Cerebellar nuclear complex (tissue), 1 donor: ENCODE measurements at places on chromosomes 6 and 20.

- no peak for DNase-seq
Observed at GRCh38 chr6:145532361-145532760, 203.0 kb downstream of the EPM2A start.

DNA sequence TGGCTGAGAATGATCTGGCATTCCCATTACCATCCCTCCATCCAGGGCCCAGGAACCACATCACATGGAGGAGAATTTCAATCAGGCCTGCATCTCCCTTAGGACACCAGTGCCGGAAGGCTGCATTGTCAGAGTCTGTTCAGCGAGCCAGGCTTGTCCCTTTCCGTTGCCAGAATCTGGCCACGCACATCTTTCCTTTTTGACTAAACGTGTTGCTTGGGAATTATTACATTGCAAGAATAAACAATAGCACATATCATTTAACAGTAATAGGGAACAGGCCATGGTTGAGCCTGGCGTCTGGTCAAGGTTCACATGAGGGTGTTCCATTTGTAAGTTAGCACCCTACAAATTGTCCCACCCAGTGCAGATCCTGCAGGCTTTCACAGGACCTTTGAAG is 42.8 kb downstream of the SOBP start:
- DNase-seq: no peak

DNA sequence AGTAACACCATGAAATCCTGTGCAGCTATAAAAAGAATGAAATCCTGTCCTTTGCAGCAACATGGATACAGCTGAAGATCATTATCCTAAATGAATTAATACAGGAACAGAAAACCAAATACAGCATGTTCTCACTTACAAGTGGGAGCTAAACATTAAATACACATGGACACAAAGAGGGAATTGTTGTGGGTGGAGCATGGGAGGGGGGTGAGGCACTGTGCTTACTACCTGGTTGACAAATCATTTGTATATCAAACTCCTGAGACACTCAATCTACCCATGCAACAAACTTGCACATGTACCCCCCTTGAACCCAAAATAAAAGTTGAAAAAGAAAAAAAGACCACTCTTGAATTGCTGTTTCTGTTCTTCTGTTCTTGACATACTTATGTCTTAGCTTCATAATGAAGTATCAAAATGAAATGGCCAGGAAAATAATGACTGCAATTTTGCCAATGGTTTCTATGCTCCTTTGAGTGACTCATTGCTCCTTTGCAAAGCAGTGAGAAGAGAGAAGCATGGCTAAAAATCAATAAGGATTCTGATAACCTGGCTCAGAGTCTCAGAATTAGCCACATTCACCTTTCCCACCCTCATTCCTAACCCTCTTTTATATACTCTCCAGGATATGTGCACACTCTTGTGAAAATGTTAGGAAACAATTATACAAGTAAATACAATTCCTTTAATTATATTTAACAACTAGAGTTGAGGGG is 71.0 kb downstream of the CYP39A1 start:
- no peak for DNase-seq

DNA sequence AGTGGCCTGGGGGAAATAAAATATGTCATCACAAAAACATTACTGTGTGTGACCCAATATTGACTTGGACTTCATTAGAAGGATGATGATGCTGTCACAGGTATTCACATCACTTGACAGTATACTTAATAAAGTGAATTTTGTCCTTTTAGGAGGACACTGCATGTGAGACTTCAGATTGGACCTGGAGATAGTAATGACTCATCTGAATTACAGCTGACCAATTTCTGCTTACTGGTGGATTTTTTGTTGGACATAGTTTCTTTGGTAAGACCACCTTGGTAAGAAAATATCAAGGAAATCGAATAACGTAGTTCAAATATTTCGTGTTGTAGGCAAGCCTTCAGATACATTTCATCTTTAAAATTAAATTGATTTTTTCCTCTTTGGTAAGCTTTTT is 57.1 kb downstream of the DOP1A start:
- no peak for DNase-seq

GRCh38 chr6:52389264-52389625 is 27.3 kb downstream of the PAQR8 start:
- DNase-seq: no peak

DNA sequence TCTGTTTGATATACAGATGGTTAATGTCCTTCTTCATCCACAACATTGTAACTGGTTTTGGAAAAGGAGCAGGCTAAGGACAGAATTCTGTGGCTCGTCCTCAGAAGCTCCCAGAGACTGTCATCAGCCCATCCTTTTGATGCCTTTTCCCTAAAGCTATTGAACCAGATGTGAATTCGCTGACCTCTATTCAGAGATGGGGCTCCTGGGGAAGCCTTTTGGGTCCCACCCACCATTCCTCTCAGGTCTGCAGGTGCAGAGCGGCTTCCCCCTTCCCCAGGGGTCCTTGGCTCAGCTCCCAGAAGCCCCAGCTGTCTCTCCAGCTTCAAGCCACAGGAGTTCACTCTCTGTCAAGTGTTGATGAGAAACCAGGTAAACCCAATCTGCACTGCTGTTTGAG is 191.7 kb downstream of the SMOC2 start:
- no peak for DNase-seq

GRCh38 chr20:6566821-6567220 is 200.7 kb upstream of the BMP2 start:
- no peak for DNase-seq

DNA sequence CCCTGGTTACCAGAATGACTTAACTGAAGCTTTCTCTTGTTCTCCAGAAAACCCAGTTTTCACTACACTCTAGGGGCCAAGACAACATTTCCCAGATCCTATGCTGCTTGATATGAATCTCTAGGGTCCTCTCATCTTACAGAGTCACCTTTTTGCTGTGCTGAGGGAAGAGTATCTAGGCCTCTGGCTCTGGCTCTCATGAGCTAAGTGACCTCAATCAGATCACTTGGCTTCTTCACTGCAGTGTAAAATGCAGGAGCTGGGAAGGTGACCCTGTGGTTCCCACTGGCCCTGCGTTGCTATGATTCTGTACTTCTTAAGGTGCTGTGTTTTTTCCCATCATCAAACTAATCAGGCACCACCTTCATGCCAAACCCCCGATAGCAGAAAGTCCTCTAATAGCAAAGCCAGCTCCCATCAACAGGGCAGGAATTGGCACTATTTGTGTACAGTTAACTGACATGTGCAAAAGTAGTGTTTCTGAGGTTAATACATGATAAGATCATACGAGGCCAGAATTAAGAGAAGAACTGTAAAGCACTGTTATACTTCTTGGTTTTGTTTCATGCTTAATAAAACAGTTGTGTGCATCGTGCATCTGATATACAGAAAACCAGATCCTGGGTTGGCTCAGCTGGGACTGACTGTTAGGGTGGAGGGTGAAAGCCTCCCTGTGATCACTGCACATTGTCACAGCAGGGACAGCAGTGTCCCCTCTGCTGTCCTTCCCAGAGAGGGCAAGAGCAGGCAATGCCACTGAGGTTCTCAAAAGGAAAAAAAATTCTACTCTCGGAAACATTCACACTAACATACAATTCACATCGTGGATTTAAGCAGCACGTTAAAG is 46.7 kb downstream of the CNKSR3 start:
- DNase-seq: no peak

- DNase-seq: no peak
Observed at GRCh38 chr20:42340368-42340767, 722.2 kb upstream of the CHD6 start.

- no peak for DNase-seq
Observed at GRCh38 chr20:59043698-59044097, 1.1 kb upstream of the PRELID3B start.

DNA sequence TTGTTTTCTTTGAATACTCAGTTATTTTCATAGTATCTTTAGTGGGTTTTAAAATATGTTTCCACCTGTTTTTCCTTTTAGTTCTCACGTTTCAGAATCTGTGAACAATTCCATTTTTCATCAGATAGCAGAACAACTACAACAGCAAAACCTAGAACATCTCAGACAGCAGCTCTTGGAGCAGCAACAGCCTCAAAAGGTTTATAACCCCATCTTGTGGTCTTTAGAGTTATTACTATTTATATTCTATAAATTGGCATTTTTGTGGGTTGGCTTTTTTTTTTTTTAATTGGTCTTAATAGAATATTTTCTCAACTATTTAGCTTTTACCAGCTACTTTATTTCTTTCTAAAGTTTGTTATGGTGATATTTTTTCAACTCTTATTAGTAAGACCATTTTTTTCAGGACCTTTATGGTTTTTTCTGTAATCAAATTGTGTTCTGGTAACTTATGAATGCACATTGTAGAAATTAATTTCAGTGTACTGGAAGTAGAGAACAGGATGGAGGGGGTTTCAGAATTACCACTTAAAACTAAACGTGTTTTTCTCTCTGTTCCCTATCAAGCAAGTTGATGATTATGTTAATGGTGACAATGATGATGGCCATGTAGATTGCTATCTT is 72.2 kb downstream of the SCAF8 start:
- no peak for DNase-seq

- no peak for DNase-seq
Observed at GRCh38 chr6:142088858-142089216, 43.9 kb upstream of the GJE1 start.

DNA sequence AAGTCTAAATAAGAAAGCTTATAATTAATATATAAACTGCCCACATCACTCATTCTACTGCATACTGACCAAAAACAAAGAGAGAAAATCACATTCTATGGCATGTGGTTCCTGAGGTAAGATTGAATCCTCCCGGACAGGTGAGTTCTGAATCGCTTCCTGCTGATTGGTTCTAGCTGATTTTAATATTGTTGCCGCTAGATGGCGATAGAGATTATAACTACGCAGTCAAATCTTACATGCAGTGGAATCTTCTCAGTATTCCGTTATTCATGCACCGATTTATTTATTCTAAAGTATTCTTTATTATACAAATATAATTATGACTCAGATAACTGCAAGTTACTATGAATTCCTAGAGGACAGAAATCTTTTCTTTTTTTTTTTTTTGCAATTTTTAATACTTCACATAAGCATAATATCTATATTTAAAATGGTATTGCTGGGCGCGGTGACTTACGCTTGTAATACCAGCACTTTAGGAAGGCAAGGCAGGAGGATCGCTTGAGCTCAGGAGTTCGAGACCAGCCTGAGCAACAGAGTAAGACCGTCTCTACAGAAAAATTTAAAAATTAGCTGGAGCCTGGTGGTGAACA is 24.2 kb upstream of the TMX4 start:
- DNase-seq: no peak

DNA sequence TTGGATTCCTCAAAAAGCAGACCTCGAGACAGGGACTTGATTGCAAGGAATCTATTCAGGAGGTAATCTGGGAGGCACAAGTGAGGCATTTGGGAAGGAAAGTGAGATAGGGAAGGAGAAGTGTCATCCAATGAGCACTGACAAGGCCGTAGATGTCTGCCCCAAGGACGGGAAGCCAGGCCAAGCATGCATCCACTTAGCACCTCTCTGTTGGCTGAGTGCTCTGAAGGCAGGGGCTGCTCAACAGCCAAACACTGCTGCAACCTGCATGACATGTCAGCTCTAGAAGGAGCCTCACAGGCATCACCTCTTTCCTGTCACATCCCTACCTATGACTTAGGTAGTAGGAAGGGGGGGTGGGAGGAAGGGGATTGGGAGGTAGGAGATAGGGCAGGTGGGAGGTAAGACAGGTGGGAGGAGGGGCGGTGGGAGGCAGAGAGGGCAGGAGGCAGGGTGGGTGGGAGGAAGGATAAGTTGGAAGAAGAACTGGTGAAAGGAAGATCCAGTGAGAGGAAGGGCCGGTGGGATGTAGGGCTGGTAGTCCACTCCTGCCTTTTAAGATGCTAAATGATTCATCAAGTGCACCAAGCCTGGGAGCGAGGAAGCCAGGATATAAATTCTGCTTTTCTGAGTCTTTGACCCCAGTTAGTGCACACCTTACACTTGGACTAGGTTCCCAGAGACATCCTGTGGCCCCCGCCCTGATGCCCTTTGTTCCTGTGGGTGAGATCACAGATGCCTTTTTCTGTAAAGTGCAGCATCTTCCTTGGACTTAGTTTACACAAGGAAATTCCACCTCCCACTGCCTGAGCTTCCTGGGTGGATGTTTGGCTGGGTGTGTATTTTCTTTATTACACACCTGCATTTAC is 83.8 kb upstream of the NXT1 start:
- DNase-seq: no peak

DNA sequence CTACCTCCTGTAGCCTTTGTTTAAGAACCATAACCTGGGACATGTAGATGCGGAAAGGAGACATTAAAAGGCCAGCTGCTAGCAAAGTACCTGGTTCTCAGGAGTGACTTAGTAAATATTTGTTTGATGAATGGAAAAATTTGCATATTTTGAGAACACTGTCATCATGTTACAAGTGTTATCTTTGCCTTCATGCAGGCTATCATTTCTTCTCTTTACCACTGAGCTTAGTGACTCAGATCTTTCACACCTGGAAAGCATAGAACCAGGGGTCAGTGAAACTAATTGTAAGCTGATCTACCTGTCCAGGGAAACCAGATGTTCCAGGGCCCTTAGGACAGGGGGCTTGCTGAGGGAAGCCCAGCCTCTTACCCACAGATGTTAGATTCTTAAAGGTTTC is 5.4 kb downstream of the ZFP57 start:
- no peak for DNase-seq

GRCh38 chr6:104229057-104229456 is 630.7 kb downstream of the HACE1 start:
- no peak for DNase-seq

DNA sequence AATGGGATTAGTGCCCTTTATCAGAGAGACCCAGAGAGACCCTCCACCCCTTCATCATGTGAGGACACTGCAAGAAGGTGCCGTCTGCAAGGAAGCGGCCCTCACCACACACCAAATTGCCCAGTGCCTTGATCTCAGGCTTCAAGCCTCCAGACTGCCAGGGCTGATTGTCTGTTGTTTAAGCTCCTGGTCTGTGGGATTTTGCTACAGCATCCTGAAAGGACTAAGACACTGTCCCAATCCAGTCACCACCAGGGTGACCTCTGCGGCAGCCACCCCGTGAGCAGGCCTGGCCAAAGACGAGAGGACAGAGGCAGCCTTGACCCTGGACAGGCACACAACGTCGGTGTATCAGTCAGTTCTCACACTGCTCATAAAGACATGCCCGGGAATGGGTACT is 13.5 kb upstream of the FRMD1 start:
- DNase-seq: no peak

- no peak for DNase-seq
Observed at GRCh38 chr20:62888406-62888805, 26.8 kb upstream of the TCFL5 start.

DNA sequence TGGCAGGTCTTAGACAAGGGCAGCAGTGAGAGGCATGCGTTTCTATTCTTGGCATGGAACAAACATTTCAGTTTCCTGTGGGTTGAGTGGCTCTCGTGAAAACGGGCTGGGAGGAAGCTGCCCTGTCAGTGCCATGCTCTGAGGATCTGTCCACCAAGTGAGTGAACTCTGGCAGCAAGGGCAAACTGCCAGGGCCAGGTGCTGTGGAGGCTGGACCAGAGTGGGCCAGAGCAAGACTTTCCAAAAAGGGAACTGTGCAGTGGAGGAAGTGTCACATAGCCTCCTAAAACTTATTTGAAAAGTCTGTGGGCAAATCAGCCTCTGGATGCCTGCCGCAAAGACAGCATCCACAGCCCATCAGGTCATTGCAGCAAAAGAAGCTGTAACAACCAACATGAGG is 44.2 kb upstream of the TAB2 start:
- no peak for DNase-seq

GRCh38 chr6:108589244-108589791 is 28.6 kb downstream of the FOXO3 start:
- no peak for DNase-seq
